ENCODE measurements at places on chromosomes 7 and 10.

DNA sequence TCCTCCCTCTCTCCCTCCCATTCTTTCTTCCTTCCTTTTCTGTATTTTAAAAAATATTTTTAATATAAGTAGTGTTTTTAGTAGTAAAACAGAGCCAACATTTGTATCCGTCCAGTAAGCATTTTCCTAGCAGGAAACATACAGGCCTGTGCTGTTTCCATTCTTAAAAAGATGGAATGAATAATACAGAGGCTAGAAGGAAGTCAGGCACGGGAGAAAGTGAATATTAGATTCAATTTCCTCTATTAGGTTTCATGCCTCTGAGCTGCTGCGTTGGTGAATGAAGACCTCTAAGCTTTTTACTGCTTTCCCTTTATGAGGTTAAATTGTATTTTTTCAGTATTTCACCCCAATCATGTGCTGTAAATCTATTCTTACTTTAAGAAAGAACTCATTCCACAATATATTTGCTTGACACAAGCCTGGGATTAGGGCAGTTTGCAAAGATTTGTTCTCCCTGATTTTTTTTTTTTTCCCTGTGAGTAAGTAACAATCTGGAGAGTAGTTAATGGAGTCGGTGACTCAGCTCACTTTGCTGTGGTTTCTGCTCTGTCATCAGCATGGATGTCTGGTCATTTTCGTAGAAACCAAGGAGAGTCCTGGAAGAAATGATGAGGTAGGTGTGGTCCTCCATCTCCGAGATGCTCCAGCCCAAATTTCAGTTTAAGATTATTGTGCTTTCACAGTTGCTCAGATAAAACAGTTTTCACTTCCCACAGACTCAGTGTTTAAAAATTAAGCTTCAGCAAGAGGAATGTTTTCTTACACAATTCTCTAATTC, 76.1 kb upstream of the PITRM1 start:
- DNase-seq: no peak

DNA sequence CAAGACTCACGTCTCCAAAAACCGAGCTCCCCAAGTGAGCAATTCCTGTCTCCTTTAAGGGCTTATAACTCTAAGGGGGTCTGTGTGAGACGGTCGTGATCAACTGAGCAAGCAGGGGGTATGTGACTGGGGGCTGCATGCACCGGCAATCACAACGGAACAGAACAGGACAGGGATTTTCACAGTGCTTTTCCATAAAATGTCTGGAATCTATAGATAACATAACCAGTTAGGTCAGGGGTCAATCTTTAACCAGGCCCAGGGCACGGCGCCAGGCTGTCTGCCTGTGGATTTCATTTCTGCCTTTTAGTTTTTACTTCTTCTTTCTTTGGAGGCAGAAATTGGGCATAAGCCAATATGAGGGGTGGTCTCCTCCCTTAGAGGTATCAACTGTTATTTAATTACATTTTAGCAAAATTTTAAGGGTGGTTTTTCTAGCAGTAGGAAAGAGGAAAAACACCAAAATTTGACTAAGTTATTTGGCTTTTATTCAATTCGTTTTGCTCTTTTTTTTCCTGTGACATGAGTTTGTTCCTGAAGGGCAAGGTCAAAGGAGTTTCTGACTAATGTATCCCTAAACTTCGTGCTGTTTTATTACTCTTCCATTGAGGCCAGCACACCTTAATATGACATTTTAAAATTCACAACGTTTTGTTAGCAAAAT, 121.4 kb upstream of the SEC61G start:
- DNase-seq: no peak

DNA sequence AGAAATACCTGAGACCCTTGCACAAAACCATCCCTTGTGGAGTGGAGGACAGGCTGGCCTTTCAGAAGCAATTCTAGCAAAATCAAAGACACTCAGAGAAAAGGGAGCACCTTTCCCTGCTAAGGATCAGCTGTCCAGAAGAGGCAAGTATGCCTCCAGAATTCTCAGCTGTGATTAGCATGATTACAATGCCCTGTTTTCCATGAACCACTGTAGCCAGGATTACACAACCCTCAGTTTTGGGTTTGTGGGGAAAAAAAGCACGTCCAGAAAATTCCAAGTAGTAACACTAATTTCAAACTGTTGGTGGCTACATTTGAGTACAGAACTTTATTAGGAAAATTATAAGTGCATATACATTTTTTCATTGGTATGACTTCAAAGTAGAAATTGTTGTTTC, 15.0 kb downstream of the CXCL12 start:
- DNase-seq: no peak

- DNase-seq: no peak
Observed at GRCh38 chr7:36977878-36978277, 253.6 kb upstream of the AOAH start.

- DNase-seq: no peak
Observed at GRCh38 chr7:152537639-152538038, 101.8 kb upstream of the KMT2C start.

DNA sequence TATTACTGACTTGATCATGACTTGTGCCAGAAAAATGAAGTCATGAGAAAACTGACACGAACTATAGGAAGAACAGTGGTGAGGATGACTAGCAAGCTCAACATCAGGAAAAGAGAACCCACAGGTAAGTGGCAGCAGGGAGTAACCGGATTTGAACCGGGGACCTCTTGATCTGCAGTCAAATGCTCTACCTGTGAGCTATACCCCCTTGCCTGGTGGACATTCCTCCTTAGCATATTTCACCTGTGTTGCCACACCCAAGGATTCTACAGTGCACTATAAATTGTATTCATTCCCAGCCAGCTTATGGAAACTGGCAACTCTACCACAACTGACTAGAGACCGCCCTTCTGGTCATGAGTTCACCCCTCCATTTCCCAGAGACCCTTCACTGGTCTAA, 97.5 kb upstream of the ZNF746 start:
- DNase-seq: no peak

GRCh38 chr10:118272149-118272721, 69.9 kb downstream of the FAM204A start:
- DNase-seq: no peak

GRCh38 chr10:67695555-67695954, 440 bp downstream of the CTNNA3 start:
- no peak for DNase-seq

- peak; percentile 12 for DNase-seq
Observed at GRCh38 chr7:6271694-6272440, 557 bp downstream of the CYTH3 start.

DNA sequence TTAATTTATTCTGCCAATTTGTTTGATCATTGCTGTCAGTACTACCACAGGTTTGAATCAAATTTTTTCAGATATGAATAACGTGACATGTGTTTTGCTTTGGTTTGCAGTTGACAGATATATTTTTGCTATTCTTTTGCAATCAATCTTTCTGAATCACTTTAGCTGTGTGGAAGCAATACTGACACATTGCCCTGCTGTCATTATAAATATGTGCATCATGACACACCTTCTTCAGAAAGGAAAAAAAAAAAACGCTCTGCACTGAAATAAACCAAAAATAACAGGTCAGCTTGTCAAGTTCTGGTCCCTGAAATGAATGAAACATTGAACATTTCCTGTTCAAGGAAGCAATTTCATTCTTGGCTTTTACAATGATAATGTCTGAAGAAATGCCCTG, 93.8 kb upstream of the FAM13C start:
- DNase-seq: no peak

DNA sequence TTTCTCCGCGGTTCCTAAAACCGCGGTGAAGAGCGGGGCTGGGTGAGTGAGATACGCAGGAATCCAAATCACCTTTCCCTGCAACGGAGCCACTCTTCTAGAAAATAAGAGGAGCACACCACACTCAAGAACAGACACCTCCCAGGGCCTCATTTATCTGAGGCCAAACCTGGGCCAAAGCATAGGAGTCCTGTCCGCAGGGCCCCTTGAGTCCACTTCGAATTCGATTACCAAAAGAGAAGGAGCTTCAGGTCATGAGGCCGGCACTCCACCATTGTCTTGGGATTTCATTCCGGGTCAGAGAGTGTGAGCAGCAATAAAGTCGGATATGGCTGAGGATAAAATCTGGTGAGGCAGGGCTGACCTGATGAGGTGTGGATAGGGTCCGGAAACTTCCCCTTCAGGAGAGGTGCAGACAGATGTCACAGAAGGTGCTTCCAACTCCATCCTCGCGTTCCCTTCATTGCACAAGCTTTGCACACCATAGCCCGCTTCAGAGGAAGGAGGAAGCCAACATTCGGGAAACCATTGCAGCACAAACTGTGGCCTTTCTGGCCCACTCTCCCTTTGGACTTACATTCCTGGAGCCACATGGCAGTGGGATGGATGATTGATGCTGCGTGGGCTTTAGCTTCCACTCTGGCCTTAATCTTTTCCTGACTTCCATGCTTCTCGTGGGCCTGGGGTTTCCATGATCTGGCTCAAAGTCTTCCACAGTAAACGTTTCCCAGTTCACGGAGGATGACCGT, 27.2 kb upstream of the ZNF273 start:
- no peak for DNase-seq

DNA sequence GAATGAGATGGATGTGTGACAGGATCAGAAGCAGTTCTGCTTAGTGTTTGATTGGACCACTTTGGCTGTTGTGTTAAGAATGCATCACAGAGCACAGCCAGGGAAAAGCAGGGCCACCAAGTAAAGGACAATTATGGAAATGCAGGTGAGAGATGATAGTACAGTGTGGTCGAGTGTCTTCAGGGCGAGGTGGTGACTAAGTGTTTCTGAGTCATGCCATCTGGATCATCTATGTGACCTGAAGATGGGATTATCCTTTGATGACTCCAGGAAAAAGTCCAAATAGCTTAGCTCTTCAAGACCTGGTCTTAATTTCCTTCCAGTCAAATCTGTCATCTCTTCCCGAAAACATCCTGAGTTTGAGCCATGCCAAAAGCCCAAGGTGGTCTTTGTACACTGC, 523.2 kb upstream of the IGFBP3 start:
- no peak for DNase-seq

DNA sequence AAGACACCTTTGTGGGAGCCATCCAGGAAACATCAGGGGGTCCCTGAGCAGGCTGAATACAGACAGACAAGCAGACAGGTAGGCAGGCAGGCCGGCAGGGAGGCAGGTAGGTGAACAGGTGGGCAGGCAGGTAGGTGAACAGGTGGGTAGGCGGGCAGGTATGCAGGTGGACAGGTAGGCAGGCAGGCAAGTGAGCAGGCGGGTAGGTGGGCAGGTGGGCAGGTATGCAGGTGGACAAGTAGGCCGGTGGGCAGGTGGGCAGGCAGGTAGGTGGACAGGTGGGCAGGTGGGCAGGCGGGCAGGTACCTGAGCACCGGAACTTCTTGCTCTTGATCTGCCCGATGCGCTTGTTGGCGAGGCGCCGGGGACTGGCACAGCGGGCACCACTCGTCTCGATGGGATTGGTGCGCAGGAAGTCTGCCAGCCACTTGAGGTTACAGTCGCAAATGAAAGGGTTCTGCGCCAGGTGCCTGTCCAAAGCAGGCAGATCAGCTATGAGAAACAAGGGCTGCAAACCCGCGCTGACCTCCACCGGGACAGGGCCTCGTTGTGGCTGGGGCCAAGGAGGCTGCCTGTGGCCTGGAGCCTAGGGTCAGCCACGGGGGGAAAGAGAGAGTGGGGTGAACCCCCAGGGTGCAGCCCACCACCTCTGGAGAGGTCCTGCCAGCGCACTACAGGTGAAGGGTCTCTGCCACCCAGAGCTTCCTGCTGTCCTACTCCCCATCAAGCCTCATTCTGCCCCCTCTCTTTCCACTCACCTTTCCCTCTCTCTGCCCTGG, 136.9 kb downstream of the SLIT1 start:
- no peak for DNase-seq

GRCh38 chr10:122220736-122221135, 50.4 kb upstream of the BTBD16 start:
- DNase-seq: no peak

DNA sequence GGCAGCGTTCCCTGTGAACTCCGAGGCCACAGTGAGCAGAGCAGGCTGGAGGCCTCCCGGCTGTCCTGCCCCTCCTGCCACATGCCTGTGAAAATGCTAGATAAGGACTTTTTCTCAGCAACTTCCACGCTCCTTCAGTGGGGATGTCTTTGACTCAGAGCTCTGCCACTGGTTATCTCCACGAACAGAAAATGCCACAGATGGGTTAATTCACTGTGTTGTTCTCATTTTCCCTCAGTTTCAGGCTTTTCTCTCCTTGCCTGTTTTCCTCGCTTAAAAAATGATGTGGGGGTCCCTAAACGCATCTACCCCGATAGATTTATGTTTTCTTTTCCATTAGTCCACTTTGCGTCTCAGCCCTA, 51.3 kb downstream of the IKZF1 start:
- no peak for DNase-seq

DNA sequence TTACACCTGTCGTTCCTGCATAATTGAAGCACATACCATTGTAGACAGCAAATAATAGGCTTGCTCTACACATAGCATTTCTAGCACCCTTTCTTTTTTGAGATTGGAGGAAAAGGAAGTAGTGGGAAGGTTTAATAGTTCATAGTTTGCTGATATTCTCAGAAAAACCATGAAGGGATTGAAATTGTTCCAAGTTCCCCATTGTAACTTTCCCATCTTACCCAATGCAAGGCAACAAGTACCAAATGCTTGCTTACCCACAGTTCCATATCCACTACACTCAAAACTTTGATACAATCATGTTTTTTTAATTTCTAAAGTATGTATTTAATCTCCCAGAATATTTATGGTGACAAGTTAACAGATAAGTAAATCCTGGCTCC, 13.8 kb downstream of the CYP3A5 start:
- no peak for DNase-seq

GRCh38 chr10:71187600-71187999, 24.8 kb upstream of the UNC5B start:
- DNase-seq: no peak

DNA sequence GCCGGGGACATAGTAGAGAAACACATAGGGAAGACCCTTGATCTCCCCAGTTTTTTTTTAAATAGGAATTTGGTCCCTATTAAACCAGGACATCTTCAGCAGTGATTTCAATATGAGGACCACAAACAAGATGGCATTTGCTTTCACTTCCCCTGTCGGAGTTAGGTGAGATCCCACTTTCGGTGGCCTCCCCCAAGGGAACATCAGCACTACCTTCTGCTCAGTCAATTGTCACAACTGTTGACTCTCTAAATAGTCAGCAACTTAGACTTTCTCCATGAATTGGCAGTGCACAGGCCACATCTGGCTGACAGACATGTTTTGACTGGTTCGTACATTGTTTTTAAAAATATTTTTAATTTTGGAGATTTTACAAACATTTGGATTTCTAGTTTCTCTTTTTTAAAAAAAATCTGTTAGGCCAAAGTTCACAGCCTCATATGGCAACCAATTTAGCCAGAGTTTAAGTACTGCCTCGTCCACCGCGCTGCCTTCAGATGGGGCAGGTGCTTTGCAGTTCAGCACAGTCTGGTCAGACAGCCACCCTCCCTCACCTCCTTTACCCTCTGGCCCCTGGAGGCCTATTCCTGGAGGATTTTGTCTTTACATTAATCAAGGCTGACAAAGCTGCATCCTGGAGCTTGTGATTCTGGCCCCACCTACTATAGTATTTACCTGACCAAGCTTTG, 139.2 kb upstream of the PRR15 start:
- no peak for DNase-seq

- DNase-seq: no peak
Observed at GRCh38 chr7:135704698-135705097, 23.3 kb downstream of the SLC13A4 start.

GRCh38 chr7:157757776-157758467, 421.1 kb downstream of the DNAJB6 start:
- DNase-seq: no peak

GRCh38 chr7:25234336-25234735, 6.0 kb upstream of the NPVF start:
- DNase-seq: no peak

- DNase-seq: no peak
Observed at GRCh38 chr10:121322046-121322445, 276.2 kb downstream of the FGFR2 start.

GRCh38 chr7:77685233-77685632, 11.0 kb upstream of the RSBN1L start:
- no peak for DNase-seq

All from activated CD4-positive, alpha-beta T cell treated with anti-CD3 and anti-CD28 coated beads for 4 hours (primary cell).